BJ (cell line): ENCODE measurements at places on chromosomes 13 and 19. TPM values are rescaled to one million over a fixed set of nuclear protein-coding genes. Genes with fewer than 3 reads are reported as not detected.

- DNase-seq = no peak
Measured at GRCh38 chr13:32310134-32310706, 4.9 kb downstream of the ZAR1L start.

- peak; percentile 15 for DNase-seq
Measured at GRCh38 chr13:44396701-44397580, 23.3 kb downstream of the SERP2 start.

DNA sequence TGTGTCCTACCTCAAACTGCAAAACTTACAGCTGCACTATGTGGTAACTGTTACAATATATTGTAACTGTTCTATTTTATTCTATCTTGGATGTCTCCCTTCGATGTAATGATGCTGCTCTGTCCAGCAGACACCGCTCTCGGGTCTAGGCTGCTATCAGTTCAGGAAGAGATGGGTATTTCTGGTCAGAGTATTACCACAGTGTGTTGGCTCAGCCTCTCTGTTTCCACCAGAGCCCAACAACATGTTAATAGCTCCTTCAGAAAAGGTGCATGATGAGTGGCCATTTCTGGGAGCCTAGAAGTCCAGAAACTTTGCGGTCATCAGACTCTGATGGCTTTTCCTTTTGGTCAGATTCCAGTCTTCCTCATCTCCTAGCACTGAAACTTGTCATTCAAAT is 35.9 kb upstream of the IGFL1 start:
- no peak for DNase-seq

GRCh38 chr19:54100561-54100960 is at the start of gene OSCAR:
OSCAR (minus strand) TSS chr19:54100803; CDS start chr19:54100792, 11 bp downstream.
- DNase-seq = no peak

DNA sequence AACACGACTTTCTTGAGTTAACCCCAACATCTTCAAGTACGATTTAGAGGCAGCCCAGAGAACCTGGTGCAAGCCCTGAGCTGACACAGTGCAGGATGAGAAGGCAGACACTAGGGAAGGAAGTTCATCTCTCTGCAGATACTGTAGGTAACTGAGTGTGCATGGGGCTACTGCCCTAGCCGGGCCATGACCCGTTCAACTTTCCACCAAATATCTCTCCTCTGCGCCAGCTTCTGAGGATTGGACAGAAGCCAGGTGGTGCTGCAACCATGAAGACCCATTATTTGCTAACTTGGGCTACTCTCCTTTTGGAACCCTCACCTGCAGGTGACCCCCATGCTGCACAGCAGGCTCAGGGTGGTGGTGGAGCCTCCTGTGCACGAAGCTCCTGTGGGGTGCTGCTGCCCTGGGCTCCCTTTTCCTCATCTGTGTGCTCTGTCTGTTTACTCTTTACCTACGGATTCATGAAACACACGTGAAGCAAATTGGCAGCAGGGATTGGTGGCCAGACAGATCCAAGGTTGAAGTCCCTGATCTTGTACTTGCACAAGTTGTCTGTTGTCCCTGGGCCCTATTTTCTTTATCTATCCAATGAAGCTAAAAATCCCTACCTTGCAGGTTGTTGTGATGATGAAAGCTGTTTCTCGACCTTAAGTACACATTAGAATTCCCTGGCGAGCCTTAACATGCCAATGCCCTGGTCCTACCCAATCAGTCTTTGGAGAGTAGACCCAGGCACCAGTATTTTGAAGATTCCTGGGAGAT is 227.8 kb downstream of the LACC1 start:
- DNase-seq = no peak

DNA sequence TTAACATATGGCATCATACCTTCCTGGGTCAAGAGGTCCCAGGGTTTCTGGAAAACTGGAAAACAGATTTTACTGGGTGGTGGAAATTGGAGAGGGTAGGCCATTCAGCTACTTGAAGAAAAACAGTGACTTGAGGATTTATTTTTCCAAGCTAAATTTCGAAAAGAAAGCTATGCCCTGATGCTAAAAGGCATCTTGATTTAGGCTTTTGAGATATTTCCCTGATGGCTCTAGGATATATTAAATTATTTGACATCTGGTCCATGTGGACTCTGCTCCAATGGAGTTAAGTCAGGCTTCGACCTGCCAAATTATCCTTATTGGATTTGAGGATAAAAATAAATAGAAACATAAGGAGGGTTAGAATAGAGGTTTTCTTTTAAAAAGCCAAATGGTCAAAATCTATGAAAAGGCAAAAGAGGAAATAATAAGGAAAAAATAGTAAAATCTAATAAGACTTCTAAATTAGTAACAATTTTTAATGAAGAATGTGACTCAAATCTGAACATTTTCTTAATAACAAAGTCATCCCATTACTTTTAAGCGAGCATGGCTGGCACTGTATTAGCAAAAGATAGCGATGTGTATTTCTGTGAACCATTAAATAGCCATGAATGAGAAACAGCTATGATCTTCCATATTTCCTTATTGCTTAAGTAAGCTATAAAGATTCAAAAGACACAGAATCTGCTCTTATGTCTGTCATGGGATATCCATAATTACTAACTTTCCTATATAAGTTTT is 190.0 kb upstream of the MIR17HG start:
- no peak for DNase-seq

DNA sequence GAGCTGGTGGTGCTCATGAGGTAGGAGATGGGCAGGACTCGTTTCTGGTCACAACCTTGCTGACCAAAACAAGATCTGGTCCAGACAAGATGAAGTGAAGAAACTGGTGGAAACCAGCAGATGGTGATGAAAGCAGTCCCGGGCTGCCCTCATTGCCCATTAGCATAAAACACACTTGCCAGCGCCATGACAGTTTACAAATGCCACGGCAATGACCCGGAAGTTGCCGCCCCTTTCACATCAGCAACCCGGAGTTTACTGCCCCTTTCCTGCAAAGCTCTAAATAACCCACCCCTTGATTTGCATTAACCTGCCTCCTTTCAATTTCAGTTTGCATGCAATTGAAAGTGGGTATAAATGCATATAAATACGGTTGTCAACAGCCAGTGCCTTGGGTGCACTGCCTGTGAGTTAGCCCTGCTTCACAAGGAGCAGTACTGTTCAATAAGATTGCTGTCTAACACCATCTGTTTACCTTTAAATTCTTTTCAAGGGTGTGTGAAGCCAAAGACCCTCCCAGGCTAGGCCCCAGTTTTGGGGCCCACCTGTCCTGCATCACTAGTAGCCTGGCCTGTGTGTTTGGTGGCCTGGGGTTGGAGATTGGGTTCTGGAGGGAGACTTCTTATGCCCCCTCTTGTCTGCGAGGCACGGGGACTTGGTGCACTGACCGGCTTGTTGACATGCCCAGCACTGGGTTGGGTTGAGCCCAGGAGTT is 38.8 kb downstream of the CHST8 start:
- no peak for DNase-seq

DNA sequence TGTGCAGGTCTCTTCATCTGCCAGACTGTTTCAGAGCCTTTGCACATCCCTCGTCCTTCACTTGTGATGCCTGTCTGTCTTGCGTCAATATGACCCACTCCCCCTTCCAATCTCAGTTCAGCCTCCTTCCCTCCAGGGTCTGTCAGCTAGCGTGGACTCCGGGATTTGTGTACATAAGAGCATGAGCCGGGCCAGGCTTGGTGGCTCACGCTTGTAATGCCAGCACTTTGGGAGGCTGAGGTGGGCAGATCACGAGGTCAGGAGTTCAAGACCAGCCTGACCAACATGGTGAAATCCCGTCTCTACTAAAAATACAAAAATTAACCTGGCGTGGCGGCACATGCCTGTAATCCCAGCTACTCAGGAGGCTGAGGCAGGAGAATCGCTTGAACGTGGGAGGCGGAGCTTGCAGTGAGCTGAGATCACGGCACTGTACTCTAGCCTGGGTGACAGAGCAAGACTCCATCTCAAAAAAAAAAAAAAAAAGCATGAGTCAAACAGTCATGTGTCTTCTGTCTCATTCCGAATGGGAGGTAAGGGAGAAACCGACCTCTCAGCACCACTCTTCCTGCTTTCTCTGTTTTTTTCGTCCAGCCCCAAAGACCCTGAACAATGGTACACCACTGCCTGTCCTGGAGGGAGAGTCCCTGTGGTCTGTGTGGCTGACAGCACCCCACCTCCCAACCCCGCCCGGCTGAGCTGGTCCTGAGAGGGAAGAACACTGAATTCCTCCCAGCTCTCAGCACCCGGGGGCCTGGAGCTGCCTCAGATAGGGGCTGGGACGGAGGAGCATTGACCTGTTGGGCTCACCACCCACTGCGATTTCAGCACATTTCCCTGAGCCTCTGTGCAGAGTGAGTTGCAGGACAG is 2.4 kb upstream of the SIGLEC9 start:
- DNase-seq = no peak

- peak; percentile 32 for DNase-seq
Measured at GRCh38 chr19:49361438-49362047, 673 bp downstream of the TEAD2 start.

GRCh38 chr13:42544246-42544926 is 29.6 kb upstream of the TNFSF11 start:
- no peak for DNase-seq

- DNase-seq = no peak
Measured at GRCh38 chr19:29565171-29565570, 39.4 kb downstream of the VSTM2B start.

The CGB5 gene
- polyA plus RNA-seq = not detected in 2 replicates

The PGLYRP2 gene
- polyA plus RNA-seq = not detected in 2 replicates

The IZUMO2 gene
- polyA plus RNA-seq = not detected in 2 replicates
